ENCODE measurements at places on chromosomes 13 and 19.
A peak's percentile ranks its signal among the peaks of the same experiment; 100 is the strongest.

GRCh38 chr13:39956036-39956435, 300.6 kb downstream of the COG6 start:
- DNase-seq, result no peak

GRCh38 chr19:6587093-6587820, 3.7 kb downstream of the CD70 start:
- no peak for DNase-seq

GRCh38 chr19:12880551-12881171, 588 bp downstream of the DNASE2 start:
- peak; percentile 53 for DNase-seq

- DNase-seq, result no peak
These were observed 4.0 kb downstream of the PLEKHG2 start for GRCh38 chr19:39416152-39417120.

DNA sequence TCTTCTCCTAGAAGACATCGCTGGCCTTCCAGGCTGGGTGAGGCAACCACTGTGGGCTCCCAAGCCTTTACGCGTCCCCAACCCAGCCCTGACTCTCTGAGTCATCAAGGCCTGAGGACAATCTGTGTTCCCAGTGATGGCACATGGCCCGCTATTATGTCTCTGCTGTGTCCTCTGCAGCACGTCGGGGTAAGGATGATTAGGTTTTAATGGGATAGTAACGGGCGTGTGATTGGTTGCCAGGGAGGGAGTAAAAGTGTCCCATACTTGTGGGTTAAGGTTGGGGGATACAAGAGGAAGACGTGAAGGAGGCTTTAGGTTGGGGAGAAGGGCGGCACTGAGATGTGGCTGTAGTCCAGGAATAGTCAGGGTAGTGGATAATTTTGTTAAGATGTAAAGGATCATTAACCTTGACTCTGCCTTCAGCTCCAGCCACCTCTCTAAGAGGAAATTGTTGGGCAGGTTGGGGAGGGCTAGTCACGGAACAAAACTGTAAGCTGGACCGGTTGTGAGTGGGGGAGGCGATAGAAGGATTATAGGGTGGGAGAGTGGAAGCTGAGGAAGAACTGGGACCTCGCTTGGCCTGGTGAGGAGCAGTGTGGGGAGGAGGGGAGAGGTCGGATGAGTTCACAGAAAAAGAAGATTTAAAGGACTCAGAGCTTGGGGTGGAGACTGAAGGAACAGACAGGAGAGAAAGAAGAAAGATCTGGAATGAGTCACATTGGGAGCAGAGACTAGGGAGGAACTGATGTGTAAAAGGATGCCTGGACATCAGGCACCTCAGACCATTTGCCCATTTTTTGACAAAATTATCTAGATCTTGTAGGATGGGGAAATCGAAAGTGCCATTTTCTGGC, 27.9 kb upstream of the IGFL1 start:
- DNase-seq, result peak; percentile 89

GRCh38 chr13:25175026-25175425, 2.9 kb upstream of the AMER2 start:
- DNase-seq, result no peak

GRCh38 chr13:75489502-75490263, 7.7 kb upstream of the TBC1D4 start:
- no peak for DNase-seq

DNA sequence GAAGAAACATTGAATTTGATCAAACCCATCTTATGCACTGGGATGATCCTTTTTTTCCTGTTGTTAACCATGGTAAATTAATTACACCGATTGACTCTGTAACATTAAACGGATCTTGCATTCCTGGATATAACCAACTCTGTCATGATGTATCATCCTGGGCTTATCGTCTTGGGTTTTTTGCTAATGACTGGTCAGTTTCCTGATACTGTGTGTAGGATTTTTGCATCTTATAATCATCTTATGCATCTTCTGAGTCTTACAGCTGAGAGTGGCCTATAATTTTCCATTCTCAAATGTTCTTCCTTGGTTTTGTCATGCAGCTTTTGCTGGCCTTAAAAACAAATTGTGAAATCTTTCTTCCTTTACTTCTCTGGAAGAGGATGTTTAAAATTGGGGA, 12.8 kb downstream of the DCUN1D2 start:
- no peak for DNase-seq
